Liver (tissue), 10 donors: ENCODE measurements at places on chromosomes 6 and 20. TPM values are rescaled to one million over a fixed set of nuclear protein-coding genes. Genes with fewer than 3 reads are reported as not detected.

The SLC35D3 gene
- 0.56 TPM for total RNA-seq

The C6orf58 gene
- 0.09 TPM for total RNA-seq

The CSNK2A1 gene
- total RNA-seq: 60.3 TPM

DNA sequence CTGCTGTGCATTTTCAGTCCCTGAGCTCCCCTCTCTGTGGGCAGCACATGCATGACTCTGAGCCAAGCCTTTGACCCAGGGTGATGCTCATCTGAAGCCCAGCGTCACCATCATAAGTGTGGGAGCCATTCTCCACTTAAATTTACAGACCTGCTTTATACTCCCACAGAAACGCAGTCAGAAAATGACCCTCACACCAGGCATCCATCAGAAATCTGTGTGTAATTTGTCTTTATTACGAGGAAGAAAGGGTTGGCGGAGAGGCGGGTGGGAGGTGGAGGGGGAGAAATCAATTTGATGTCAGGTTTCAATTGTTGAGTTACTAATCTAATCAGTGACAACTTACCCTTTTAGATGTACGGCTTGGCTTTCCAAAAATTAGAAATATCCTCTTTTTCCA is 353.6 kb downstream of the MAFB start:
- no peak for DNase-seq

DNA sequence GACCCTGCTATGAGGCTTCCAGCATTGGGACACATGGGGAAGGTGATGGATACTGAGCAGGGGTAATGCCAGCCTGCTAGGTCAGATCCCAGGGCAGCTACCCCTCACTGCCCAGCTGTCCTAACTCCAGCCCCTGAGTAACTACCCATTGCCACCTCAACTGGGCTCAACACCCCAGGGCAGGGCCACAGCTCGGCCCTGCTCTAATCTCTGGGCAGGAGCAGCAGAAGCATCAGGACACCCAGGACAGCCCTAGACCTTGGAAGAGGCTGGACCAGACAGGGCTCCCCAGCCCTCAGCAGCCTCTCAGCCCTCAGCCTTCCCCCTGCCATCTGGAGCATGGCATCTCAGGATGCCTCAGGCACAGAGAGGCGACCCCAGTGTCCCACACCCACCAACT is 67.4 kb upstream of the TOP1 start:
- peak; percentile 14 for DNase-seq
